ENCODE measurements at places on chromosomes 13 and 19.

GRCh38 chr19:50266041-50266440 is 62.6 kb downstream of the MYH14 start:
- no peak for DNase-seq

DNA sequence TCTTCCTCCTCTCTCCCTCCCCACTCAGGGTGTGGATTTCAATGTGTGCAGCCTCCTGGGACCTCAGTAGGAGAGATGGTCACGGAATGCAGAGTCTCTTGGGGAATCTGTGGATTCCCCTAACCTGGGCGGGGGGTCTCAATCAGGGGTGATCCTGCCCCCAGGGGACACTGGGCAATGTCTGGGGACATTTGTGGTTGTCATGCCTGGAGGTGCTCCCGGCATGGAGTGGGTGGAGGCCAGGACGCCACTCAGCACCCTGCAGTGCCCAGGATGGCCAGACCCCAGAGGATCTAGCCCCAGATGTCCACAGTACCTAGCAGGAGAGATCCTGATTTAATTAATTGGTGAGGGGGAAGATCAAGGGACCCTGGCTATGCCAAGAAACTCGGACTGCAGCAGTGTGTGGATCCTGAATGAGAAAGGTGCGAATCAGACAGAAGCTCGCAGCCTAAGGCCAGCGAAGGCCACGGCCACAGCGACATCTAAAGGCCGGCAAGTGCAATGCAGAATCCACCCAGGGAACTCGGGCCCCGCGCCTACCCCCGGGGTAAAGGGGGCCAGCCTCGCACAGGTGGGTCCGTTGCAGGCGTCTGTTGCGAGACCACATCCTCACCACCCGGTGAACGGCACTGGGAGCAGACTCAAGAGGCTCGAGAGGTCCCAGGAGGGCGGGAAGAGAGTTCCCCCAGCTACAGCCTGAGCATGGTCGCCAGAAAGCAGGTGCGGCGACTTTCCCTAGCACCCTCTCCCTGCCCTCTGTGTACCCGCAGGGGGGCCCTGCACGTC is 88.8 kb downstream of the GNG7 start:
- peak; percentile 88 for DNase-seq

- no peak for DNase-seq
These were observed 21.5 kb downstream of the PEX11G start for GRCh38 chr19:7467009-7467989.

DNA sequence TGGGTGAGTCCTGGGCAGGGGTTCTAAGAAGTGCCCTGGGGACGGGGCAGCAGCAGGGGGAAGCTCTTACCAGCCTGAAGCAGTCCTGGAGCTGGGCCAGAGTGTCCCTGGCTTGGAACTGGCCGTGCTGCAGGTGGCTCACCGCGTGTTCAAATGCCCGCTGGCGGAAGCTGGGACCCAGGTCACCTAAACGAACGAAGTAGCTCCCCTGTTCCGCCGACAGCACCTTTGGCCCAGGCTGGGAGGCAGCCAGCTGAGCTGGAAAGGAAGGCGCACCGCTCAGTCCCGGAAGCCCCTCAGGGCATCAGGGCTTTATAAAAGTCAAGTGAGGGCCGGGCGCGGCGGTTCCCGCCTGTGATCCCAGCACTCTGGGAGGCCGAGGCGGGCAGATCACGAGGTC is 9.6 kb downstream of the PLIN4 start:
- DNase-seq, result no peak

GRCh38 chr19:38395381-38396114 is 7.1 kb downstream of the SPRED3 start:
- DNase-seq, result no peak

GRCh38 chr19:4025317-4025716 is 17.8 kb downstream of the PIAS4 start:
- no peak for DNase-seq

DNA sequence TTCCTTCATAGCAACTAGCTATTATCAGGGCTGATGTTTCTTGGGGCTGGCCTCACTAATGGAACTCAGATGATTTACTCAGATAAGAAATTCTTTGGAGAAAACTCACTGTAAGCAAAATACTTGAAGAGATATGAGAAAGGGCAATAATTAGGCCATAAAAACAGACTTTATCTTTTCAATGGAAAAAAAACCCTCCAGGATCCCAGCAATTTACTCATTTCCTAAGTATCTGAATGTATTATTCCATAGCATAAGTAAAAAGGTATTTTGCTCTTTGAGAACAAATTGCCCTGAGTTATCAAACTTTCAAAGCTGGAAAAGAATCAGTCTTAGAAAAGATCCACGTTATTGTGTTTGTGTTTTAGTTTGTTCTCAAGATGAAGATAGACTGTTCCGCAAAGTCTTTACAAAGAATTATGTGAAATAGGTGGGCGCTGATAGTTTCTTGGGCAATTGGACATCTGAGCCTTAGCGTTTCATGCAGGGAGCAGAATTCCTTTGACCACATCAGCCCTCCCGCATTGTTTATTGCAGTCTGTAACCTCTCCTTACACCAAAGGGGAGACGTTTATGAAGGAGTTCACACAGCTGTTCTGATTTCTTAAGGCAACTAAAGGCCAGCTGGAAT is 29.1 kb upstream of the CSNK1A1L start:
- no peak for DNase-seq

DNA sequence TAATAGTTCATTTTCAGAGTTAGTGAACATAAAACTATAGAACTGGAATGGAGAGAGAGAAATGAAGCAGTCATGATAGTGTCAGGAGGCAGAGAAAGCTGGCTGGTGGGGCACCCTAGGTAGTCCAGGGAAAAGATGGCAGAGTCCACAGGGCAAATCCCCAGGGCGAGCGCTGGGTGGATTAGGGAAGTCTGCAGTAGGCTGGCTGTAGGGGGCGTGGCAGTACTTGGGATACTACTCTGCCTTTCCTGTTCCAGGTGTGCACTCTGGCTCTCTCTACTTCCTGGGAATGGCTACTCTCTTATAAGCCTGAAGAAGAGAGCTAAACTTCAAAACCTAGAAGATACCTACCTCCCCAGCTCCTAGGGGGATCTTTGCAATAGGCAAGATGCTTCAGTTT is 232.9 kb upstream of the SLC10A2 start:
- no peak for DNase-seq

- no peak for DNase-seq
These were observed 1131.1 kb downstream of the PCDH9 start for GRCh38 chr13:66098931-66099628.
